ENCODE measurements at places on chromosomes 12 and 14.

DNA sequence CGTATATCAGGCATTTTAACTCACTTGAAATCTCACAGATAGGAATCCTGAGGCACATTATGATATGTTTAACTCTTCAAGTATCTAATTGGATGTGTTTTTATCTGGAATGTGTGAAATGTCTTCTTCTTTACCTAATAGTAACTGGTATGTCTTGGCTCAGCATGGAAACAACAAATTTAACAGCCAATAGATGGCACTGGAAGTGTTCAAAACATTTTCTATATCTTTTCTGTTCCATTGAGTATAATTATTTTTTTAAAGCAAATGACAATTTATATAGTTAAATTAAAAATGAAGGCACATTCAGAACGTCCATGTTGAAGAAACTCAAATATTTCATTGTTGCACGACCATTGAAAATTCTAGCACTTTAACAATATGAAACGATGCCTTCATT is 164.6 kb upstream of the SLC16A7 start:
- DNase-seq: no peak

GRCh38 chr14:57939084-57939483 is 73.2 kb upstream of the SLC35F4 start:
- no peak for DNase-seq

DNA sequence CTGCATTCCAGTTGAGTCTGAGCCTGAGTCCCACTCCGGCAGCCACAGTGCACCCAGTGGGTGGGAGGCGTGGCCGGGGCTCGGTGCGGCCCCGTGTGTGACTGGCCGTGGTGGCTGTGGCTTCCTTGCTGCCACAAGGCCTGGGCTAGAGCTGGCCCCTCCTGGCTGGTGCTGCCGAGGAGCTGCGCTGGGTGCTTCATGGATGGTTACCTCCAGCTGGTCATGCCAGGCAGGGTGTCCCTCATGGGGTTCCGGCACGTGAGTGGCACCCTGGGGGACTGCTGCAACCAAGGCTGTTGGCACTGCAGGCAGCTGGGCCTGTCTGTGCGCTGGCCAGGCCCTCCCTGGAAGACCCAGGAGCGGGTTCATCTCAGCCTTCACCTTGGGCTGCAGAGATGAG is 62.7 kb downstream of the KIF26A start:
- no peak for DNase-seq

GRCh38 chr12:39145175-39145999 is 240.0 kb upstream of the CPNE8 start:
- no peak for DNase-seq

- no peak for DNase-seq
Measured at GRCh38 chr14:23450379-23450778, 14.9 kb upstream of the MYH7 start.

- DNase-seq: no peak
Measured at GRCh38 chr12:76967181-76967885, 88.5 kb upstream of the CSRP2 start.

DNA sequence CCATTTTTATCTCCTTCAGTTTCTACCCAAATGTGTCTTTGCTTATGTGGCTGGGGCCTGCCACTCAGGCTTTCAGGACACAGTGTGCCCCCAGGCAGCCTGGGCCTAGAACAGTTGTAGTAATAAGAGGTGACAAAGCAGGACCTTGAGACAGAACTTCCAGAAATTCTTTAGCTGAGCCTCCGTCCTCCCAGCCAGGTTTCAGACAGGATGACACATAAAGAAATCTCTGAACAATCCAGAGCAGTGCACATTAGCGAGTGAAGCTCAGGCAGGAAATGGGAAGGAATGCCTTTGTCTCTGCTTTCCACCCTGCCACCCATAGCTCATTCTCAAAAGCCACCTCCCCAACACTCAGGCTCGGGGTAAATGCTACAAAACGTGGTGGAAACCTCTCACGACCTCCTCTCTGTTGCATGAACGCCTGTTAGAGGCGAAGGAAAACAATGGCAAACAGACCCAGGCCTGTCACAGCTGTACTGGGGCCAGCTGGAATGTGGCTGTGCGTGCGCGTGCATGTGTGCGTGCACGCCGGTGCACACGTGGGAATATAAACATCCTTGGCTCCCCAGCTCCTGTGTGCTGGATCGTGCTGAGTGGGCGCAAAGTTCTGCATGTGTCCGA is 286.7 kb downstream of the ZFP36L1 start:
- no peak for DNase-seq

DNA sequence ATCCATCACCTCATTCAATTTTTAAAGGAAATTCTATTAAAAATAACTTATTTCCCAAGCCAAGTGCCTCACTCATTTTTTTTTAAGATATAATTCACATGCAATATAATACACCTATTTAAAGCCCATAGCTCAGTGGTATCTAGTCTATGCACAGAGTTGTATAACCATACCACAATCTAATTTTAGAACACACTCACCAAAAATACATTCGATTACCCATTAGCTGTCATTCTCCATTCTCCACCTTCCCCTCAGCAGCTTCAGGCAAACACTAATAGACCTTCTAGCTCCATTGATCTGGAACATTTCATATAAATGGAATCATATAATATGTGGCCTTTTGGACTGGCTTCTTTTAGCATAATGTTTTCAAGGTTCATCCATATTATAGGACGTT is 49.5 kb downstream of the CLMN start:
- no peak for DNase-seq

DNA sequence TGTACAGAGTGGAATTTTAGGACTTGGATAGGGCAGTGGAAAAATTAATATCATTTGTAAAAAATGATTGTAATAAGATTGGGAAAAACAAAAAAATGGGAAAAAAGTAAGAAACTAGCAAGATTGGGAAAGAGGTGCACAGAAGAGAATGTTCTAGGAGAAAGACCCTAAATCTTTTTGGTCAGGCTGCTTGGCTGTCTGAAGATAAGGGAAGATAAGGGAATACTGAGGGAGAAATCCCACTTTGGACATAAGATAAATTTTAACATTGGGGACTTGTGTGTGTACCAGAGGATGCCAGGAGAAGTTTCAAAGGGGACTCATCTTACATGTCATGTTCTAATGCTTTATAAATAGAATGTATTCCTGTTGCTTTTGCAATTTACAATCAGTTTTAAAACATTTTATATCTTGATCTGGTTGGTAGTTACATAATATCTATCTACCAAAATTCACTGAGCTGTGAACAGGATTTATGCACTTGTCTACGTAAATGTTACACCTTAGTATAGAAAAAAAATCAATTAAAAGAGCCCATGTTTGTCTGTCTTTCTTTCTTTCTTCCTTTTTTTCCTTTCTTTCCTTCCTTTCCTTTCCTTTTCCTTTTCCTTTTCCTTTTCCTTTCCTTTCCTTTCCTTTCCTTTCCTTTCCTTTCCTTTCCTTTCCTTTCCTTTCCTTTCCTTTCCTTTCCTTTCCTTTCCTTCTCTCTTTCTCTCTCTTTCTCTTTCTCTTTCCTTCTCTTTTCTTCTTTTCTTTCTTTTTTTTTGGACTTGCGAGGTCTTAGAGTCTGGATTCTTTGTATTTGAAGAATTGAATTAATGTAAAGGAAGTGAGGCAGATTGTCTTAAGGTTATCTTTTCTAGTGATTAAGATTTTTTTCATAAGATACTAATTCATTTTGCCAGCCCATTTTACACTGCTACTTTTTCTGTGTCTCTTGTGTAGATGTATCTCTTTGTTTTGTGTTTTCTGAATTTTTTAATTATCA is 66.1 kb downstream of the KTN1 start:
- DNase-seq: no peak

DNA sequence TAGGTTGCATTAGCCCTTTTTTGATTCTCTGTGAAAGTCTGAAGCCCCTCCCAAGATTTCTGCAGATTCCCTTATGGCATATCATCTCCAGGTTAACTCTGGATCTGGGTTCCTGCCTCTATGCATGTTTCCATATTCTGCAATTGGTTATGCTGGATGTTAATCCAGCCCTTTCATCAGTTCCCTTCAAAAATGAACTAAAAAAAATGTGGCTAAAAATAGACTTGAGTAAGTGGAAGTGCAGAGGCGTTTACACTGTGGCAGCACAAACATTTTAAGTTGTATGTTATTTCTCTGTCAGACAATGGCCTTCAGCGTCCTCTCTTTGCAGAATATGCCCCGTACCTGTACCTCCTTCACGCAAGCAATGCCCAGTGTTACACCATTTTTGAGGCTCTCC is 11.4 kb downstream of the MGST1 start:
- DNase-seq: no peak

DNA sequence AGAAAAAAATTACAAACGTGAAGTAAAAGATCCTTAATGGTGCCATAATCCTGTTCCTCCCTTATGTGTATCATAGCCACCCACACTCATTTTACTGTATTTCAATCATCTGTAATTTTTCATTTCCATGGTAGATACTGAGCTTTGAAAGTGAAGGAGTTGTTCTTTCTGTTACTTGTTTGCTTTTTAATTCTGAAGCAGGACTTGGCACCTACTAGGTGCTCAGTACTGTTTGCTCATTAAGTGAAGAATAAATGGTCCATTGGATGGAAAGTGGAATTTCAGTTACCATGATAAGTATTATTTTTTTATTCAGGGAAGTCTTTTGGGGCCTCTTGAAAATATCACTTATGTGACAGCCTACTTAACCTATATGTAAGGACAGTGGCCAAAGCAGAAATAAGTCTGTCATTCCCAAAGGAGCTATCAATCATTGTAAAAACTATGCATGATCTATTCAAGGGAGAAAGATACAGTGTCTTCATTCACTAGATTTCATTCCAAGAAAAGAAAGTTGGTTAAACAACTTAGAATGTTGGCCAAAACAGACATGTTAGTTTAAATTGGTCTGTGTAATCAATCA is 1244.4 kb upstream of the SEL1L start:
- no peak for DNase-seq

DNA sequence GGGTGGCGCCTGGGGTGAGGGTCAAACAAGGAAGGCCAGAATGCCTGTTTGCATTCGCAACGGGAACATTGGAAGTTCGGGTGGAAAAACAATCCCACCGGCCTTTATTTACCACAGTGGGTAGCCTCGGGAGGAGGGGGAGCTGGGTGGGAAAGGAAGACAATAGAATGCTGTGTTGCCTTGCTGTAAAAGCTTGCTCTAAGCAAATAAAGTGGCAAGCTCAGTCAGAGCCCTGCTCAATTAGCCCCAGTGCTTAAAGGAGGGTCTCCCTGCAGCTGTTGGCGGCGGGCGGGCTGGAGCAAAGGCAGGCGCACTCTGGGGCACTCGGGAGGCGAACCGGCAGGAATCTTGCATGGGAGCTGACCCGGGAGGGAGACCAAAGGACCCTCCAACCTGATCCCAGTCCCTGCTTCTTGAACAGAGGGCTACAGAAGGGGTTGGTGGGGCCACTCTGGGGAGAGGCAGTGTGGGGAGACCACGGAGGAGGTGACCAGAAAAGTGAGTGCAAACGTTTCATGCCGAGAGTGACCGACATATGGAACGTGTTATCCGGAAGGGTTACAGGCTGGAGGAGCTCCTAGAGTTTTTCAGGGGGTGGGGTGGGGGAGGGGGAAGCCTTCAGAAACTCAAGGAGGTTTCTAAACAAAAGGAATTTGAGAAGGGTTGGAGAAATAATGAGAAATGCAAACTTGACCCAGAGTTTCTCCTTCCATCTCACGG is 48.5 kb downstream of the NTF3 start:
- DNase-seq: no peak

GRCh38 chr14:94403312-94403932 is 15.0 kb upstream of the SERPINA1 start:
- DNase-seq: no peak

GRCh38 chr14:98965076-98965475 is 306.9 kb downstream of the BCL11B start:
- DNase-seq: no peak

GRCh38 chr14:52911904-52912303 is 38.9 kb downstream of the FERMT2 start:
- no peak for DNase-seq

DNA sequence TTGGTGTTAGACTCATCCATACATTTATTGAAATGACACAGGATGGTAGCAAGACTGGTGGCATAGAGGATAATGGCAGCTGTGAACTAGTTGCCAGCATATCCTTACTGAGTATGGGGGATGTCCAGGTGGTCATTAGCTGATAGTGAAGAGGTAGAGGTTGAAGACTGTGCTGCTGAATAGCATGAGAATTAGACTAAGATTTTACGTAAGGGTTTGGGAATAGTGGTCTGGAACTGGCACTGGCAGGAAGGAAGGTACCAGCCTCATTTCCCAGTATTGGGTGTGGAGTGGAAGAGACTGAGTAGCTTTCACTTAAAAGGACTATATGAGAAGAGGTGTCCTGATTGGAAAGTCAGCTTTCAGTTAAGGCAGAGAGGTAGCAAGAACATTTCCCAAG is 6.5 kb downstream of the ERC1 start:
- no peak for DNase-seq

DNA sequence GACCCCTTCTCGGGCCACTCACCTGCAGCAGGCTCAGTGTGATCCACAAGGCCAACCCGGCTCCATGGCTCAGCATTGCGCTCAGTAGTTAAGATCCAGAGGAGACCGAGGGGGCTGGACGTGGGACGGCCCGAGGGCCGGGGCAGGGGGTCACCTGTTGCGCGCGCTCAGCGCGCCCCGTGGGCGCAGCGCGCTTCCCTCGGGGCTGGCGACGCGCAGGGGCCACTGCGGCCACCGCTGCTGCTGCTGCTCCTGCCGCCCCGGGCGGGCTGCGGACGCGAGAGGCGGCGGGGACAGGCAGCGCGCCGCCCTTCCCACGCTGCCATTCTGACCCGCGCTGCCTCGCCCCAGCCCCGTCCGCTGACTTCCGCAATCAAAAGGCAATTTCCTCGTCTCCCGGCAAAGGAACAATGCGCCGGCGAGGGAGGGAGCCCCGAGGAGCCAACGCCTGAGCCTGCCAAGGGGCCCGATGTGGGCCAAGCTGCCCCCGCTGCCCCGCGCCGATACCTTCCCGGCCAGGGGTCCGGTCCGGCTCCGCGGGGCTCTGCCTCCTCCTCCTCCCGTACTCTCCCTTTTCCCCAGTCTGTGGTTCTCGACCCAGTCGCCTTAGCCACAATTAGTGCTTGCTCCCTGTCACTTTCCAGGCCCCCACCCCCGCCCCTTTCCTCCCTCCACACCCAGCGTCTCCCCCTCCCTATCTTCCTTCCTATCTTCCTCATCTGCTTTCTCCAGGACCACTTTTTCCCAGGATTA is 27.3 kb downstream of the PTPRB start:
- no peak for DNase-seq

GRCh38 chr12:49547090-49547690 is 8.4 kb downstream of the KCNH3 start:
- DNase-seq: no peak

DNA sequence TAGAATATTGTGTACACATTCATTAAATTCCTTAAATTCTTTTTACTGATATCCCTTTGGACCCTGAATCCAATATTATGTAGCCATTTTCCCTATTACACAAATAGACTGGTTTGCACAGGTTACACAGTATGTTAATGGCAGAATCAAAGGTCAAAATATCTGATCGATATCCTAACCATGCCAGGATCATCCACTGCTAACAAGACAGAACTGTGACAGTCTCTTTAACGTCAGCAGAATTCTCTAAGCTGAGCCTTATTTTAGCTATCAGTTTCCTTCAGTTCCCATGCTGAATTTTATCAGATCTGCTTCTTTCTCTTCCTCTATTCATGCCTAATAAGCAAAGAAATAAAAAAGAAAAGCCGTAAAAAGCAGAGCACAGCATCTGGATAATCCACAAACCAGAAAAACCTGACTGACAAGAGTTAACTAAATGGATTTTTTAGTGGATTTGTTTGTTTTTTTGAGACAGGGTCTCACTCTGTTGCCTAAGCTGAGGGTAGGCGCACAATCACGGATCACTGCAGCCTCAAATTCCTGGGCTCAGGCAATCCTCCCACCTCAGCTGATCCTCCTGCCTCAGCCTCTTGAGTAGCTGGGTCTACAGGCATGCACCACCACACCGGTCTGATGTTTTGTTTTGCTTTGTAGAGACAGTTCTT is 130.4 kb downstream of the PAWR start:
- DNase-seq: no peak

GRCh38 chr12:57094208-57095160 is 5.6 kb downstream of the NAB2 start:
- DNase-seq: no peak
